Smooth muscle cell of the brain vasculature (primary cell): ENCODE measurements at places on chromosomes 5 and 9.

DNA sequence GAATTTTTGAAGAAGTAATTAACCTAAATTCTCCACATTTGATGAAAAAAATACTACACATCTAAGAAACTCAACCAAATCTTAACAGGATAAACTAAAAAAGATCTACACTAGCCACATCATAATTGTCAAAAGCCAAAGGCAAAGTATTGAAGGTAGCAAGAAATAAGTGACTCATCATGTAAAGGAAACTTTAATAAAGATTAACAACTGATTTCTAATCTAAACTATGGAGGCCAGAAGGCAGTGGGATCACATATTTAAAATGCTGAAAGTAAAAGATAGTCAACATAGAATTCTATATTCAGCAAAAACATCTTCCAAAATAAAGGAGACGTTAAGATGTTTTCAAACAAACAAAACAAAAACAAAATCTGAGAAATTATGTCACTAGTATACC is 2002.9 kb downstream of the MAT2B start:
- no peak for DNase-seq

DNA sequence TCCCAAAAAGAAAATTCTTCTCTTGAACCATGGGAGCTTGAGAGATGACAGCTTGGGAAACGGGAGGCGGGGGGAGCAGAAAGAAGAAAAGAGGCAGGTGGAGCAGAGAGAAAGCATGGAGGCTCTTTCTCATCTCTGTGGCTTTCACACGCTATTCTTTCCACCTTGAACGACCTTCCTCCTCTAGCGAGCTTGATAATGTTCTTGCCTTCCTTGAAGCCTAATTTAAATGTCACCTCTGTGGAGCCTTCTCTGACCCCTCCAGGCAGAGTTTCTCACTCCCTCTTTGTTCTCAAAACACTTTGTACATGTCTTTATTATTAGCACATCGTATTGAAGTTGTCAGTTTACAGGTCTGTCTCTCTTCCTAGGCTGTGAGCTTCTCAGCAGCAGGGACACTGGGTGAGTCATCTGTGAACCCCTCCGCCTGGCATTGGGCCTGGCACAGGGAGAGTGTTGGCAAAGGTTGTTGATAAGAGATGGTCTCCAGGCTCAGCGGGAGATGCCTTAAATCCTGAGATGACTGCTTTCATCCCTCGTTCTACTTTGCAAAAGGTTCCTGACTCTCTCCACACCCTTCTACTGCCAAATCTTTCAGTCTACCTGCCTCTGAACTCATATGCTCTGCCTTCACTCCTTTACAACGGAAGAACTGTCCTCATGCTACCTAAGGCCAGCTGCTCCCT is 14.1 kb upstream of the STRBP start:
- DNase-seq = no peak

GRCh38 chr5:159100782-159101646 is 1.3 kb upstream of the EBF1 start:
- DNase-seq = no peak

GRCh38 chr9:125418404-125418803 is 156.8 kb downstream of the GAPVD1 start:
- DNase-seq = no peak
